ENCODE measurements at places on chromosomes 4 and X. TPM values are rescaled to one million over a fixed set of nuclear protein-coding genes. Genes with fewer than 3 reads are reported as not detected.

The IQSEC2 gene
- total RNA-seq, result 12.2 TPM

- no peak for DNase-seq
Observed at GRCh38 chrX:1422135-1422465, 30.2 kb upstream of the SLC25A6 start.

DNA sequence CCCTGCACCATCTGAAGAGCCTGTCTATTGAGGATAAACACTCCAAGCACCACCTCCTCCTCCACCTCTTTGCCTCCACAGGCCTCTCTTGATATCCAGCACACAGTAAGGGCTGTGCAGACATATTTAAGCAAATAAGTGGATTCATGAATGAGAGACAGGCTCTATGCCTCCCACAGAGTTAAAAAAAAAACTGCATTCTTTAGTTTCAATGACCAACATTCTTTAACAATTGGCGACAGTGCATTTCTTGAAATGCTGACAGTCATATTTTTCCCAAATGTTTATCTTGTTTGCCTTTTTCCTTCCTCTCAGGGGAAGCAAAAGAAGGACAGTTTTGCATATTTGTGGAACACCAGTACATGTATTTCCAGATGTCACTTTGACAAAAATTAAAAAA, 38.6 kb downstream of the MXRA5 start:
- DNase-seq, result no peak

DNA sequence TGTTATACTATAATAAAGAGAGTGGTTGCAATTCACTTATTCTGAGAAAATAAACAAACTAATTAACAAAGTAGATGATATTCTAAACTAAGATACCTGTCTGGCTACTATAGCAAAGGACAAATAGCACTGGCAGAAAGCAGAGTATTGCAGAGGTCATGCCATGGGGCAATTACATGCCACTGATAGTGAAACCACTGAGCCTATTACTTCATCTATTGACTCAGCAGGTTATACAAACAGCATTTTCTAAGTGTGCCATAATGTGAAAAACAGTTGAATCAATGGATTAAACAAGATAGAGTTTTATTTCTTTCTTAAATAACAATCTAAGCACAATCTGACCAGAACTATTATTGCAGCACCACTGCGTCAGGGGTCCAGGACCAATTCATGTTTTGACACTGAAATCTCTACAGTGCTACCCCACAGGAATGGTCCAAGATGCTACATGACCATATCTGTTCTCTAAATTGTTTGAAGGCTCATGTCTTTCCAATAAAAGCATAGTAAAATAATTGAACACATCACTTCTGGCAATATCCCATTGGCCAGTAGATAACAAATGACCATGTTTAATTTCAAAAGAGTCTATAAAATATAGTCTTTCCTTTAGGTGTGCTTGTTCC, 389.5 kb upstream of the GRID2 start:
- no peak for DNase-seq

The PABPC5 gene
- 0.60 TPM for total RNA-seq

GRCh38 chr4:244471-244870, 60.8 kb downstream of the ZNF732 start:
- DNase-seq, result no peak

DNA sequence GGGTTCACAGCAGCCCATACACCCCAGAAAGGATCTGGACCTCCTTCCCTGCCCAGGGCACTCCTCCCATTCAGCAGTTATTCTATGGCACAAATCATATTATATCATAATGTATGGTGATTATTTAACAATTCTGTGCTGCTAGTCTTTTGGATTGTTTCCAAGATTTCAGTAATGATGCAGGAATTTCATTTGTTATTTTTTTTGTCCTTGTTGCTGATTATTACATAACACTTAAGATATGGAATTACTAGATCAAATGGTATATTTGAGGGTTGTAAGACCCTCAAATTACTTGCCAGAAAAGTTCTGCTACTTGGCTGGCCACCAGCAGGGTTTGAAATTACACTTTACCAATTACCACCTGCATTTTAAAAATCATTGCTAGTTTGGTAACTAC, 36.4 kb downstream of the QDPR start:
- DNase-seq, result no peak

GRCh38 chrX:39855748-39856129, 242.0 kb downstream of the BCOR start:
- DNase-seq, result no peak
